Activated CD4-positive, alpha-beta T cell treated with anti-CD3 and anti-CD28 coated beads, Interleukin-2, Interleukin-6, amounts not matched to agents 100 ng/mL and 50 ng/mL, durations not matched to agents 16 hours and 8 hours (primary cell): ENCODE measurements at places on chromosomes 7 and 10.

- DNase-seq, result no peak
Measured at GRCh38 chr7:33559324-33559710, 346.0 kb upstream of the BMPER start.

GRCh38 chr10:127337801-127338200 lies 141.4 kb upstream of the INSYN2A start:
- DNase-seq, result no peak

DNA sequence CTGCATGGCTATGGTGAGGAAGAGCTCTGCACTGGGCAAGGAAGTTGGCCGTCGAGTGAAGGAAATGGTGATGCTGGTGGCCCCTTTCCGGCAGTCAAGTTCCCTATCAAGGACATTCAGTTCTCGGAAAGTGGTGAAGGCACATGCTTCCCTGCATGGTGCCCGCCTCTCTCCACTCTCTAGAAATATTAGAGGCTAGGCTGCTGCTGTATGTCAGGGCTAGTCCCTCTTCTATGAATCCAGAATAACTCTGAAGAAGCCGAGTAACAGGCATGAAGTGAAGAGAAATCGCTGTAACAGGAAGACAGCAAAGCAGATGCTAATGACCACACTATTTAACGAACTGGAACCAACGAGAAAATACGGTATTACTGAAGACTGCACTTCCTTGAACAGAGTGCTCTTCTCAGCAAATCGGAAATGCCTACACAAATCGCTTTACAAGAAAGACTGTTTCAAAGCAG lies 5.4 kb downstream of the IDI1 start:
- peak; percentile 54 for DNase-seq

GRCh38 chr7:31419505-31420055 lies 79.1 kb upstream of the NEUROD6 start:
- DNase-seq, result no peak
